Thyroid gland (tissue), 4 donors: ENCODE measurements at places on chromosomes 7 and 10.

DNA sequence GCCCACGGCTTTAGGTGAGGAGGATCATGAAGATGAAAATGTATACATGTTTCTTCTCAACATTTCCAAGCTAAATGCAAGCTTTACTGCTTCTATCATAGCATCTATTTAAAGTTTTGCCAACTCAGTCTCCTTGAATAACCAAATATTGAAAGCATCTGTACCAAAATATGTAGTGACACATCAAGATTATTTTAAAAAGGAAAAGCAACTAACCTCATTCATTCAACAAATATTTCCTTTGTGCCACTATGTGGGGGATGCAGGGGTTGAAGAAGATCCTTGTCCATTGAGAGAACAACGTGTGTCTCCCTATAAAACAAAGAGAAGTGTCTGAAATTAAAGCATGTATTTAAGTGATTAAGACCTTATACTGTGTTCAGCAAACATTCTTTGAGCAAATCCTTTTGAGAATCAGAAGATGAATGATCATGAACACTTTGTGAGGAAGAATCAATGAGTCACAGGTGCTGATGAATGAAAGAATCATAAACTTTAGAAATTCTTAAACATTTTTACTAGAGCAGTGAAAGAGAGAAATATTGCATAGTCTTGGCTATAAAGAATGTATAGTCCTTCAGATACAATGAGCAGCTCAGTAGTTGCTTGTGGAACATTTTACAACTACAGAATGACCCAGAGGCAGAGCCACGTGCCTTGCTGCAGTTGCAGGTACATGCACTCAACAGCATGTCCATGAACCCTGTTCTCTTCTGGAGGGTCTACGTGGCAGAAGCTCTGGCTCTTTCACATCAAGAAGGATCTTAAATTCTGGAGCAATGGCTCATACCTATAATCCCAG is 13.9 kb downstream of the TAS2R60 start:
- no peak for DNase-seq
- no peaks in the 10 kb centered on the region for H3K27me3 ChIP-seq
- H3K4me1 ChIP-seq, result no peaks in the 10 kb centered on the region
- H3K27ac ChIP-seq, result no peak overlapping the region

GRCh38 chr10:47033081-47033480 is 121.9 kb downstream of the PTPN20 start:
- no peak overlapping the region for H3K27ac ChIP-seq
- H3K4me1 ChIP-seq, result peaks cover 5% of the 10 kb centered on the region
- H3K36me3 ChIP-seq, result no peaks in the 10 kb centered on the region
- H3K4me3 ChIP-seq, result no peak overlapping the region
- no peak for DNase-seq

DNA sequence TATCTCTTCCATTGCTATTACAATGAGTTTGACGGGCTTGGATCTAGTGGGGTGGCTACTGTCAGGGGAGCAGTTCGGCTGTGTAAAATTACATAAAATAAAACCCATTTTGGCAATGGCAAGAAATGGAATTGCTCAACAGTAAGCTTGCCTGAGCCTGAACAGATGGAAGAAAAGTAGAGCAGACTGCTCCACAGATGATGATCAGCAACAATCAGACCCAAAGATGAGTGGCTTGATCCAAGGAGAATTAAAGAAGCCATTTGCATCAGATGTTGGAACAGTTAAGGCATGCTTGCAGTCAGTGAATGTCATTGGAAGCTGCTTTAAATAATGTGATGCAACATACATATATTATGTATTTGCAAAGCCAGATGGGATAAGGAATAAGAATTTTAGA is 256.6 kb upstream of the SMIM30 start:
- no peaks in the 10 kb centered on the region for H3K4me1 ChIP-seq
- H3K27ac ChIP-seq, result no peak overlapping the region
- H3K4me3 ChIP-seq, result no peak overlapping the region
- H3K27me3 ChIP-seq, result no peaks in the 10 kb centered on the region
- no peaks in the 10 kb centered on the region for H3K36me3 ChIP-seq

GRCh38 chr10:113957013-113957412 is 86.7 kb upstream of the ADRB1 start:
- H3K36me3 ChIP-seq, result no peaks in the 10 kb centered on the region
- peak; percentile 26 for DNase-seq
- peaks cover 28% of the 10 kb centered on the region for H3K4me1 ChIP-seq
- peak overlapping the region; percentile 67 for H3K27ac ChIP-seq
- H3K27me3 ChIP-seq, result no peaks in the 10 kb centered on the region
- H3K4me3 ChIP-seq, result no peak overlapping the region

DNA sequence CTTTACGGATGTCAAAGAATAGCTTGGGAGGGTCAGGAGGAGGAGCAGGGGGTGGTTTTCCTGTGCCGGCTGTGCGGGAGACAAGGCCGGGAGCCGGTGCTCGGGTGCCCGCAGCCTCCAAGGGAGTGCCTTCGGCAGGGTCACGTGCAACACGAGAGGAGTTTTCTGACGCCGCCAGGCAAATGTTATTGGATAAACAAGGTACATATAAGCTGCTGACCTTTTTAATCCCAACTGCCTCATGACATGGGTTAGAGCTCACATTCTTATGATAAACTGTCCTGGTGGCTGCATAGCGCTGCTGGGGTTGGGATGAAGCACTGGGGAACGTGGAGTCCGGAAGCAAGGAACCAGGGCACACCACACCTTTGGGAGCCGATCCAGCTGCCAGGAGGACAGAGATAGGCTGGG is 124.8 kb upstream of the PDLIM1 start:
- no peaks in the 10 kb centered on the region for H3K36me3 ChIP-seq
- no peak for DNase-seq
- no peak overlapping the region for H3K4me3 ChIP-seq
- H3K27me3 ChIP-seq, result no peaks in the 10 kb centered on the region

- no peaks in the 10 kb centered on the region for H3K36me3 ChIP-seq
- DNase-seq, result no peak
- H3K27me3 ChIP-seq, result no peaks in the 10 kb centered on the region
- no peak overlapping the region for H3K27ac ChIP-seq
These were observed 1.6 kb upstream of the DNAJB6 start for GRCh38 chr7:157335236-157335635.

GRCh38 chr7:611281-611810 is 91.7 kb upstream of the PDGFA start:
- H3K4me3 ChIP-seq, result no peak overlapping the region
- no peaks in the 10 kb centered on the region for H3K36me3 ChIP-seq
- no peaks in the 10 kb centered on the region for H3K27me3 ChIP-seq
- H3K4me1 ChIP-seq, result no peaks in the 10 kb centered on the region

GRCh38 chr7:78434281-78434680 is 635.7 kb downstream of the PHTF2 start:
- H3K27ac ChIP-seq, result no peak overlapping the region
- H3K27me3 ChIP-seq, result no peaks in the 10 kb centered on the region
- no peaks in the 10 kb centered on the region for H3K36me3 ChIP-seq
- peaks cover 21% of the 10 kb centered on the region for H3K4me1 ChIP-seq
- H3K4me3 ChIP-seq, result no peak overlapping the region

DNA sequence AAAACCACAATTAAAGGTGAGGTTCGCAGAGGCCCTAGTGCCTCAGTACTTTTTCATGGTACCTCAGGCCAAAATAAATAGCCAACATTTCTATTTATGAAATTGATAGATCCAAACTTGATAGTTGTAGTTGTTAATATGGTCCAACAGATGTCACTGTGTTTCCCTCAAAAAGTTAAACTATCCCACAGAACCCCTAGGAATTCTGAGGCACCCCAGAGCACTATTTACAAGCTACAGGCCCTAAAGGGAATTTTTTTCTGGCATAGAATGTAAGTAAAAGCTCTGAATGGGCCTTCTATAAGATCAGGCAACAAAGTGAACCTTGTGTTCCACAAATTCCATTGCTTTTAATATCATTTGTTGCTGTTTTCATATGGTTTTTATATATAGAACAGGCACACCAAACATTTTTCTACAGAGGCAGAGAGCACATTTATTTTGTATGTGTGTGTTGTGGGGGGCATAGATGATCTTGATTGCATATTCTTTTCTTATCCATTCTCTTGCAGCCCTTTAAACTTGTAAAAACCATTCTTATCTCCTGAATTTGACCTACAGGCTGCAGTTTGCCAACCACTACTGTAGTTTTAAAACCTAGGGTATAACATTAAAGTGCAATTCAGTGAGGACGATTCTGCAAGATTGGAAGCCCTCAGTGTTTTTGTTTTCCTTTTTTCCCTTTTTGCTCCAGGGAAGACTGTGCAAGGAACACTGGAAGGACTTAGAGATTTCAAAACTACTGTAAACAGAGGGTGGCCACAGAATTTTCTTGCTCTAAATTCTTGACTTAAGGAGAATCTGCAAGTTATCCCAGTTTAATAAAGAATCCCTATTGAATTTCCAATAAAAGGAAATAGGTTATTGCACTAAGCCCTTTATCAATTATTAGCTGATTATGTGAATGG is 3.5 kb upstream of the ARL4A start:
- H3K4me1 ChIP-seq, result no peaks in the 10 kb centered on the region
- H3K27ac ChIP-seq, result no peak overlapping the region
- no peaks in the 10 kb centered on the region for H3K27me3 ChIP-seq
- DNase-seq, result no peak
- no peak overlapping the region for H3K4me3 ChIP-seq

GRCh38 chr10:1882728-1883127 is 145.4 kb upstream of the ADARB2 start:
- no peaks in the 10 kb centered on the region for H3K36me3 ChIP-seq
- DNase-seq, result no peak
- no peak overlapping the region for H3K27ac ChIP-seq
- no peak overlapping the region for H3K4me3 ChIP-seq
- no peaks in the 10 kb centered on the region for H3K4me1 ChIP-seq

DNA sequence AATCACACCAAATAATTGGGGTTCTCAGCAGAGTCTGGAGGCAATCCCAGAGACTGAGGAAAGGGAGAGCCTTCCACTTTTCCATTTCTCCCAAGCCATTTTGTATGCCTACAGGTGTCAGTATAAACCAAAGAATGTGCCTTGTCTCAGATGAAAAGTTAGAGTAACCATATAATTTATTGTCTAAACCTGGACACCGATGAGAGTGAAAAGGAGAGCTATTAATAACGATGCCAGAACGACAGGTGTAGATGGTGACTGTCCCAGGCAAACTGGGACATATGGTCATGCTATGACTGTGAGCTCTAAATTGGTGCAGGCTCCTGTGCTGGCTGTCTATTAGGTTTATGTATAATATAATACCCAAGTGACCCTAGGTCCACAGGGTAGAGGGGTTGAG is 219.6 kb downstream of the ARHGAP12 start:
- peaks cover 25% of the 10 kb centered on the region for H3K4me1 ChIP-seq
- H3K4me3 ChIP-seq, result no peak overlapping the region
- DNase-seq, result no peak
- no peaks in the 10 kb centered on the region for H3K36me3 ChIP-seq
- no peaks in the 10 kb centered on the region for H3K27me3 ChIP-seq

GRCh38 chr10:6135589-6136168 is 46.8 kb downstream of the RBM17 start:
- no peaks in the 10 kb centered on the region for H3K4me1 ChIP-seq
- H3K4me3 ChIP-seq, result no peak overlapping the region
- H3K36me3 ChIP-seq, result no peaks in the 10 kb centered on the region
- DNase-seq, result no peak
- no peaks in the 10 kb centered on the region for H3K27me3 ChIP-seq
- H3K27ac ChIP-seq, result no peak overlapping the region

- H3K27me3 ChIP-seq, result no peaks in the 10 kb centered on the region
- H3K27ac ChIP-seq, result no peak overlapping the region
- no peaks in the 10 kb centered on the region for H3K36me3 ChIP-seq
- no peak overlapping the region for H3K4me3 ChIP-seq
- peaks cover 11% of the 10 kb centered on the region for H3K4me1 ChIP-seq
- DNase-seq, result no peak
These were observed 31.2 kb downstream of the GRIFIN start for GRCh38 chr7:2445047-2445446.

DNA sequence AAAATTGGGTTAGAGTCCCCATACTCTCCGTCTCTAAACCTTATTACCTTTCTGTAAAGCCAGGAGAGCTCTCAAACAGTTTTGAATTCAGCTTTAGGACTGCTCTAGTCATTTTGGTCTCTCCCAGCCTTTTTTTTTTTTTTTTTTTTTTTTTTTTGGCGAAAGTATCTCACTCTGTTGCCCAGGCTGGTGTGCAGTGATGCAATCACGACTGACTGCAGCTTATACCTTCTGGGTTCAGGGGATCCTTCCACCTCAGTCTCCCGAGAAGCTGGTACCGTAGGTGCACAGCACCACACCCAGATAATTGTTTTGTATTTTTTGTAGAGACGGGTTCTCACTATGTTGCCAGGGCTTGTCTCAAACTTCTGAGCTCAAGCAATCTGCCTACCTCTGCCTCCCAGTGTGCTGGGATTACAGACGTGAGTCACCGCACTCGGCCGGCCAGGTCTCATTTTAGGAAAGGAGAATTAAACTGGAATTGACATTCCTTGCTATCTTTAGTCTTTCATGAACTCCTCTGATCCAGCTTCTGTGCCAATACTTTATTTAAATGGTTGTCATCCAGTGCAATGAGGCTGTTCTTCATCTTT is 31.4 kb upstream of the RSU1 start:
- peaks cover 13% of the 10 kb centered on the region for H3K4me1 ChIP-seq
- H3K36me3 ChIP-seq, result no peaks in the 10 kb centered on the region
- no peak overlapping the region for H3K27ac ChIP-seq
- no peak overlapping the region for H3K4me3 ChIP-seq

DNA sequence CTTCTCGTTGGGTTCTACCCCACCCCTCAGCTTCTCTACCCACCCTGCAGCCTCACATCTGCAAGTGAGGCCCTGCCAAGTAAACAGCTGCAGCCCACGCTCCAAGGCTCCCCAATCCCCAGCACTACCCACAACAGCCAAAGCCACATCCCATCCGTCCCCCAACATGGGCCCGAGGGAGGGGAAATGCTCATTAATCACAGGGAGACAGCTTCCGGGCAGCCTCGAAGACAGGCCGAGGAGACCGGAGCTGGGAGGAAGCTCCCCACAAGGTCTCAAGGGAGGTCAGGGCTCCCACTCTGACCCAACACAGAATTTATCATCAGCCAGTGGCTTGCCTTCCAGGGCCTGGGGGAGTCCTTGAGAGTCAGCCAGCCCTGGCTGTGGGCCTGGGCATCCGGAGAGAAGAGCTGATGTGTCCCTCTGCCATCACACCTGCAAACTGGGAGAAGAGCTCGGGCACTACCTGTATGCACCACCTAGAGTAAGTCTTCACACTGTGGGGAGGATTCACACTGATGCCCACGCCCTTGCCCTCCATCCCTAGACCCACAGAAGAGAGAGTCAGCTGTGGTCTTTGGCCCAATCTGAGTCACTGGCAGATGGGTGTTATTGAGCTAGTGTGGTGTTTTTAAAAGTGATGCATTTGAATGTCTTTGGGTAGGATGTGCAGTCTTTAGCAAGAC is 115.5 kb upstream of the ZMIZ1 start:
- no peak overlapping the region for H3K4me3 ChIP-seq
- H3K27ac ChIP-seq, result no peak overlapping the region
- peaks cover 39% of the 10 kb centered on the region for H3K4me1 ChIP-seq
- no peak for DNase-seq
- H3K27me3 ChIP-seq, result no peaks in the 10 kb centered on the region

GRCh38 chr7:74525881-74526280 is 72.2 kb downstream of the GTF2IRD1 start:
- H3K27me3 ChIP-seq, result no peaks in the 10 kb centered on the region
- no peak for DNase-seq
- no peaks in the 10 kb centered on the region for H3K4me1 ChIP-seq
